Stimulated activated CD4-positive, alpha-beta T cell treated with anti-CD3 and anti-CD28 coated beads, Interleukin-4, amount 100 ng/mL, for 48 hours (primary cell): ENCODE measurements at places on chromosomes 11 and 22.

DNA sequence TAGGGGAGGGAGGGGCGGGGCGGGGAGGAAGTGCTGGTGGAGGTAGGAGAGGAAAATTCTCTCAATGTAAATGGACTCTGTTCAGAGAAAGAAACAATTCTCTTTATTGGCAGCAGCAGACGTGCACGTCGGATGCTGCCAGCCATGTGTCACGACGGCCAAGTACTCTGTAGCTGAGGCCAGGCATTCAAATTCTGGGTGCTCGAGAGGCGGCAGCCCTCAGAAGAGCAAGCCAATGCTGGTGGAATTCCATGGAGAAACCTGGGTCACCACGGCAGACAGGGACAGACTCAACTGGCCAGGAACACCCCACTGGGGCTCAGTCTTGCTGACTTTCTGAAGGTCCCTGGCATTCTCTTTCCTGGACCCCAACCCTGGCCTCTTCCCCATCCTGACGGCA is 90.8 kb downstream of the ABTB2 start:
- DNase-seq, result no peak

- DNase-seq, result no peak
Measured at GRCh38 chr11:83054904-83055380, 16.8 kb downstream of the RAB30 start.

DNA sequence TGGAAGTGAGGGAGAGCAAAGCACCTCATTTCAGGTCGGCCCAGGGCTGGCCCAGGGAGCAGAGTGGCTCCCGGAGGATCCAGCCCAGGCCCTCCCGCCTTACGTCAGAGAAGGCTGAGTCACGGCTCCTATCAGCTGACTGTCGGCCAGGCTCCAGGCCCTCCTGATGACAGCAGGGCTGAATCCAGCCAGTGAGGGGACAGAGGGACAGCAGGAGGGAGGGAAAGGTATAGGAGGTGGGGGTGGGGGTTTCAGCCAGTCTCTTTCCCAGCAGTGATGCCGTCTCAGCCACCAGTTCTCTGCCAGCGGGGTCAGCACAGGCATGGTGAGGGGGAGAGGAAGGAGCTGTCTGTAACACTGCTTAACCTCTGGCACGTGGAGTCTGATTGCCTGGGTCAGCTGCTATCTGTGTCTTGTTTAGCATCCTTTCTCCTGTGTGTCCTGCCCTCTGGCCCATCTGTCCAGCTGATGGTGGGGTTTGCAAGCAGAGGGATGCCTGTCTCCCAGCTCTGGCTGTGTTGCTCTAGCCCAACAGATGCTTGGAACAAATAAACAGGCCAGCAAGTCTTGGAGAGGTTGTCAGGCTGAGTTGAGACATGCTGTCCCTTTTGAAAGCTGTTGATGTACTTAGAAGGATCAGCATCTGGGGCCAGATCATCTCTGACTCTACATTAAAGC is 74.0 kb downstream of the ADAMTS15 start:
- no peak for DNase-seq

DNA sequence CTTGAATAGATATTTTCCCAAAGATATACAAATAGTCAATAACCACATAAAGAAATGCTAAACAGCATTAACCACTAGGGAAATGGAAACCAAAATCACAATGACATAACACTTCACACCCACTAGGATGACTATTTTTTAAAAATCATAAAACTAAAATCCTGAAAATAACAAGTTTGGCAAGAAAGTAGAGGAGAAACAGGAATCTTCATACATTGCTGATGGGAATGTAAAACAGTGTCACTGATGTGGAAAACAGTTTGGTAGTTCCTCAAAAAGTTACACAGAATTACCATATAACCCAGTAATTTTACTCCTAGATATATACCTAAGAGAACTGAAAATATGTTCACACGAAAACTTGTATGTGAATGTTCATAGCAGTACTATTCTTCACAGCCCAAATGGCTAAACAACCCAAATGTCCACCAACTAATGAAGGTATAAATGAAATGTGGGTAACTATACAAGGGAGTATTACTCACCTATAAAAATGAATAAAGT is 12.5 kb downstream of the PICALM start:
- no peak for DNase-seq

GRCh38 chr11:129012880-129013279 is 70.2 kb upstream of the TP53AIP1 start:
- DNase-seq, result no peak

DNA sequence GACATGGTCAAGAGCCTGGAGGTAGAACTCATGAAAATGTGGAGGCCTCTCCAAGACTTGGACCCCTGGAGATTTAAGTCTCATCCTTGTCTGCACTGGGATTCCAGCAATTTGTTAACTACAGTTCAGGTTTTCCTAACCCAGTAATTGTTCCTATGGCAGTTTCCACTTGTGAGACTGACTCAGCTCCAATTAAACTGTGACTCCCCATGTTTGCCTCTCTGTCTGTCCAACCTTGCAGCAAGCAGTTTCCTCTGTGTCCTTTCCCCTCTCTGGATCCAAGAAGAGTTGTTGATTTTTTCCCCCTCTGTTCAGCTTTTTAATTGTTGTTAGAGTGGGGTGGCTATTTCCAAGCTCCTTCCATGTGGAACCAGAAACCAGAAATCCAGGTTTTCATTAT is 16.2 kb upstream of the ARHGAP20 start:
- no peak for DNase-seq

GRCh38 chr11:4455419-4455818 is 6.3 kb downstream of the OR52K2 start:
- no peak for DNase-seq

DNA sequence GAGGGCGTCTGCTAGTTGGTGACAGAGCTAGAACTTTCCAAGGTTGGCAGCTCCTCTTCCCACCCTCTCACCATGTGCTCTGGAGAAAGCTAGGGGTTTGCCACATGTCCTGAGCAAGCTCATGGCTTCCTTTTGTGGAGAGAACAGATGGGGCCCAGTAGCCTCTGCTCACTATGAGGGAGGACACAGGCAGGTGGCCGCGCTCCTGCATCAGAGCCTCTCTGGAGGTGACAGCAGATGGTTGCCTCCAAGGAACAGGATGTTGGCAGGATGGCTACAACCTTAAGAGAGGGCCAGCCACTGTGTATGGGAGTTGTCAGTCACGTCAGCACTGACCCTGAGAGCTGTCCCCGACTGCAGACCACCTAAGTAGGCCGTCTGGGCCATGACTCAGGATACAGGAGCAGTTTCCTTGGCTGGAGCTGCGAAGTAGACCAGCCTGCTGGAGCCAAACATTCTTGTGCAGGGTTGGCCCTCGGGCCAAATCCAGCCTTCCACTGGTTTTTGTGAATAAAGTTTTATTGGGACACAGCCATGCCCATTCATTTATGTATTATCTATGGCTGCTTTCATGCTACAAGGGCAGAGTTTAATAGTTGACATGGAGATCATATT is 28.0 kb downstream of the SGSM1 start:
- DNase-seq, result no peak

DNA sequence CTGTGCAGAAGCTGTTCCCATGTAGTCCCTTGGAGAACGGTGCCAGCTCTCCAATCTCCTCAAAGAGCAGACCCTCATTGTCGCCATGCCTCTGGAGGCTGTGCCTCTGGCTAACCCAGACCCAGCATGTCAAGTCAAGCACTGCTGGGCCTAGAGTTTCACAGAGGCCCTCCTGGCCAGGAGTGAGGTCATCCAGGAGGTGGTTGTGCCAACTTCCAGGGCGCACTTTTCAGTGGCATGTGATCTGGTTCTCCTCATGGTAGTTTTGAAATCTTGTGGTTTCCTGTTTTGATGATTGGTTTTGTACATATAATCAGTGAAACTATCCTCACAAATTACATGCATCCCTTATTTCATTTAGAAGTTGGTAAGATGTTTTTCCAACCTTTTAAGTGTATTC is 78.9 kb downstream of the PPFIBP2 start:
- no peak for DNase-seq

- no peak for DNase-seq
Measured at GRCh38 chr11:76609736-76610370, 60.7 kb downstream of the LRRC32 start.

GRCh38 chr11:82995754-82996398 is 75.8 kb downstream of the RAB30 start:
- DNase-seq, result no peak

GRCh38 chr11:123479048-123479837 is 49.2 kb downstream of the GRAMD1B start:
- no peak for DNase-seq

DNA sequence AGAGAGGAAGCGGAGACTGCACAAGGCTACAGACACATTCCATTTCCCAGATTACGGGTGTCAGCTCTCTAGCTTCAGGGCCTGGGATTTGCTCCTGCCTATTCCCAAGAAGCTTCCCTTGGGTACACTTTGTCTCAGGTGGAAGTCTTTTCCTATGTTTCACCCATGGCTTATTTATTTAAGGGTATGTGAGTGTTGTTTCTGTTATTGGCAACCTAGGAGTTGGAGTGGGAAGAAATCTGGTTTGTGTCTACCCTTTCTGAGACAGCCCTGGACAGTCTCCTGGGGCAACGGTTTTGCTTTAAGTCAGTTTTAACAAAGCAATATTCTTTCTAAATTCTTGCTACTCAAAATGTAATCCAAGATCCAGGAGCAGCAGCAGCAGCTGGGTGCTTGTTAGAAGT is 127.0 kb downstream of the MICAL2 start:
- no peak for DNase-seq

- peak; percentile 23 for DNase-seq
Measured at GRCh38 chr11:1384199-1384970, 5.3 kb upstream of the BRSK2 start.

- DNase-seq, result no peak
Measured at GRCh38 chr11:128374026-128374425, 213.3 kb downstream of the ETS1 start.

GRCh38 chr11:121435132-121435531 is 17.0 kb upstream of the SORL1 start:
- DNase-seq, result no peak

GRCh38 chr11:45459491-45459890 is 173.3 kb upstream of the SYT13 start:
- DNase-seq, result no peak

DNA sequence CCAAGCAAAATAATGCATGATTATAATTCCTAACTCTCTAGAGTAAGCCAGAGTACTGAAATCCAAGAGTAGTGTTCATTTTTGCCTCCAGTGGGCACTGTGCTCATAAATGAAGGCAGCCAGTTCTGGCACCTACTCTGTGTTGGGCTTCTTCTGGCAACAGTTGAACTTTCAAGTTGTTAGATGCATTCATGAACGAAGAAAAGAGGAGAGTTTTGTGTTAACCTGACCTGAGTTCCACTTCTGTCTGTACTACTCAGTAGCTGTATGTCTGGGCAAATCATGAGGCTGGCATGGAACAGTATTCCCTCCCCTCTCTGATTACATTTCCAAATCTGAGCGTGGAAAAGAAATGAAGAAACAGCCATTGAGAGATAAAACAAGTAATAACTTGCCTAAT is 20.3 kb upstream of the TENM4 start:
- DNase-seq, result no peak

DNA sequence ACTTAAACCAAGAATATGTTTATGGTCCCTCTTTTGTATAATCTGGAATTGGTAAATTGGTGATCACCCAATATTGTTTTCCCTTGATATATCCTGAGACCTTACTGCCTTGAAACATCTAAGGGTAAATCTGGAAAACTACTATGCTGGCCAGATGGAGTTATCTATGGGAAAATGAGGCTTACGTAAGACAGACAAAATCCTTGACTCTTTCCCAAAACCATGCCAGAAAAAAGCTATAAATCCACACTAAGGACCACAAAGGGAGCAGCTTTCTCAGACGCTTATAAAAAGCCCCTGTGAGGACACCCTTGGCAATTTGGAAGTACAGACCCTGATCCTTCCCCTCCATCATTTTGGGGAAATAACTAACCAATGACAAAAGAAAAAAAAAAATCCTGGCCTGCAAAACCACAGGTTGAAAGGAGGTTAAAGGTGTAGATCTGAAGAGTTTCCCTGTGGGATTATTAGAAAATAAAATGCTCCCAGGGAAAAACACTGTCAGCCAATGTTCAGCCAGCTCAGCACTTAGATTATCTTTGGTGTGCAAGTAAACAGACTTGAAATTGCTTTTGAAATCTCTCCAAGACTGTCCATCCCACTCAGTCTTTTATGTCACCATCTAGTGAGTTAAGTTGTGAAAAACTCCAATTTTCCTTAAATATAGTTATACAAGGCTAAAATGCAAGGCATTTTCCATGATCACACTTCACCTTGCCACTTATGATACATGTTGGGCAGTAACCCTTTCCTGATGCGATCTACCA is 6.6 kb upstream of the AMBRA1 start:
- DNase-seq, result no peak

DNA sequence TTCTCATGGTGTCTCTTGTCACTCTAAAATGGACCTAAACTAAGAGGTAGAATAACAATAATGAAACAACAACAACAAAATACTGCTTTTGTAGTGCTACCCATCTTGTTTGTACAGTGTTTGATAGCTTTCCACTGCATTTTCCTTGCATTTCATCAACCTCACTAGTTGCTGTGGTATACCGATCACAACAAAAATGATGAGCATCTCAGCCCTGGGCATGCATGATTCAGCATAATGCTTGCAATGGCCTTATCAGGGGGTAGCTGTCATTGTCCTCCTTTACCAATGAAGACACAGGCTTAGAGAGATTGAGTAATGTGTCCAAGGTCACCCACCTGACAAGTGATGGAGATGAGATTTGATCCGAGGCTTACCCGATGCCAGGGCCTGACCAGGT is 682.5 kb downstream of the NTM start:
- no peak for DNase-seq

DNA sequence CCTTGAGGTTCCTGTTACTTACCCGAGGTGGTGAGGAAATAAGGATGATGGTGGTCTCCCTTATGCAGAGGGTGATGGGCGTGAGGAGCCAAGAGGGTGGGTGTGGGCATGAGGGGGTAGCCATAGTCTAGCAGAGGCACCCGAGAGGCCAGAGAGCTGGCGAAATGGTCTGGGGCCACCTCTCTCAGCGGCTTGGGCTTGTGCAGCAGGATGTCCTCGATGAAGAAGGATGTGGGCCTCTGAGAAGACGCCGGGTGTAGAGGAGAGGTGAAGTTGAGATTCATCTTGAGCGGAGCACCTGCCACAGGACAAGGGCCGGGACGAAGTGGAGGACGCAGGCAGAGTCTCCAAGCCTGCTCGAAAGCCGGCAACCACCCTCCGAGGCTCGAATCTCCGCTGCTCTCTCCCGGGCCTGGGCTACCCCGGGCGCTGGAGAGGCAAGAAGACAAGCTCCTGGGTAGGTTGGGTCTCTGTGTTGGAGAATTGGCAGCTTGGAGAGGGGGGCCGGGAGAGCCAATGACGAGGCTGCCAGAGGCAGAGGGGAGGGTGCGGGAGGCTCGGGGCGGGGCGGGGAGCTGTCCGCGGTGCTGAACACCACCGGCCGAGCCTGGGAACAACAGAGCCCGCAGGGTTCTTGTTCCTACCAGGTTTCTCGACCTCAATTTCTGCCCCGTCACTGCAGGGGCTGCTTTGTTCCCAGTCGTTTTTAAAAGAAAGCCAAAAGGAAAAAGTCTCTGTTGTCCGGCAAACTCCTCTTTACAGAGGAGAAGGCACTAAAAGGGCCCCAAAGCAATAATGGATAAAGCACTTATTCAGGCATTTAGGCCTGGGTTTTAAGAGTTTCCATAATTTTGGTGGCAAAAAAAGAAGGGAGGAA is at the start of gene BSX:
Gene BSX (minus strand): TSS at position 447 of the 877 bp plus-strand sequence. CDS start 163 bp downstream, at position 284.
- peak; percentile 52 for DNase-seq

- DNase-seq, result no peak
Measured at GRCh38 chr11:60928563-60929001, 4.3 kb downstream of the TMEM132A start.

GRCh38 chr22:29712119-29712518 is 7.7 kb upstream of the CABP7 start:
- no peak for DNase-seq
